ENCODE measurements at places on chromosomes 5 and 9. TPM values are rescaled to one million over a fixed set of nuclear protein-coding genes. Genes with fewer than 3 reads are reported as not detected.

The FAM221B gene
- total RNA-seq: not detected

The SHC3 gene
- 5.0 TPM for total RNA-seq

The TMC1 gene
- total RNA-seq: not detected

DNA sequence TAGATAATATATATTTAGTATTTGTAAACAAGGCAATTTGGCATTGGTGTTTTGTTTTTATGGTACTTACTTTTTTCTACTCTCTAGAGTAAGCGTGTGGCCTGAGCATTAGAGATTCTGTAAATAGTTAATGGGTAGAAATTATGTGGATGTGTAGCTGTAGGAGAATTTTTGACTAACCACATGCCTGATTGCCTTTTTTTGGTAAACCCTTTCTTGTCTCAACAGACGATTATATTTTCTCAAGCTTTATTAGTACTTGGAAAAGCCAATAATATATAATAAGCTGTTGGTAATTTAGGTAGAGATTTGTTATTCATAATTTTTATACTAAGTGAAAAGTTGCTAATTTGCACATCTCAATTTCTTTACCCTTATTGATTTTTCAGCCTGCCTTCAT lies 76.8 kb downstream of the FCHO2 start:
- DNase-seq: no peak
- H3K36me3 ChIP-seq: no peaks in the 10 kb centered on the region
- no peak overlapping the region for H3K4me3 ChIP-seq
- H3K27ac ChIP-seq: no peak overlapping the region
- H3K27me3 ChIP-seq: no peaks in the 10 kb centered on the region
- no peaks in the 10 kb centered on the region for H3K4me1 ChIP-seq

GRCh38 chr5:57417971-57418370 lies 64.6 kb downstream of the ACTBL2 start:
- no peaks in the 10 kb centered on the region for H3K27me3 ChIP-seq
- no peaks in the 10 kb centered on the region for H3K36me3 ChIP-seq
- no peaks in the 10 kb centered on the region for H3K4me1 ChIP-seq
- no peak overlapping the region for H3K27ac ChIP-seq
- no peak for DNase-seq

DNA sequence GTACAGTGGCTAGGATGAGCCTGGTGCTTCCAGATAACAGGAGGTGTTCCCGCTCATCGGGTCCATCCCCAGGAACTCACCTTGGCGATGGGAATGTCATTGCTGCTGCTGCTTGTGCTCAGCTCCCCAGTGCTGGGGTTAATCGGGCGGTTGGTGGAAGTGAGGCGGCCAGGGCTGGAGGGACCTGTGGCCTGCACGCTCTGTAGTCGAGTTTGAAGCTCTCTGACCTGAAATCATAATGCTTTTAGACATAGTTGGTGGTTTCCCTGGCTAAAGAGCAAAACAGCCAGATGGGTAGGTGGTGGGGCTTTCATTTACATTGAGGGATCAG lies 108.5 kb downstream of the DCP2 start:
- H3K4me3 ChIP-seq: no peak overlapping the region
- no peak overlapping the region for H3K27ac ChIP-seq
- no peak for DNase-seq
- no peaks in the 10 kb centered on the region for H3K36me3 ChIP-seq

DNA sequence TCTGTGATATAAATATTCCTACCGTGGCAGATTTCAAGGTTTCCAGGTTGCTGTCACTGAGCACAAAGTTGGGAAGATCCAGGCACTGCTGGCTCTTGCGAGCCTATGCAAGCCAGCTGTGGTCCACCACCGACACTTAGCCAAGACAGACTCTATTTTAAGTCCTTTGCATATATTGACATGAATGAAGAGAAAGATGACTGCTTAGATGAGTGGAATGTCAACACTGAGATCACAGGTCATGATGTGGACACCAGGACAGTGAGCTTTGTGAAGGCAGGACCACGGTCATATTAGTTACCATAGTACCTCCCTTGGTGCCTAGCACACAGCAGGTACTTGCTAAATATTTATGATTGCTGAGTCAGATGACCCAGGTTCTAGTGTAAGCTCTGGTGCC lies 217.0 kb downstream of the PAPPA start:
- H3K4me3 ChIP-seq: no peak overlapping the region
- no peak overlapping the region for H3K27ac ChIP-seq
- H3K27me3 ChIP-seq: no peaks in the 10 kb centered on the region
- H3K4me1 ChIP-seq: no peaks in the 10 kb centered on the region
- no peak for DNase-seq

GRCh38 chr5:118325931-118326330 lies 662.4 kb downstream of the DTWD2 start:
- no peak overlapping the region for H3K4me3 ChIP-seq
- H3K36me3 ChIP-seq: no peaks in the 10 kb centered on the region
- no peak overlapping the region for H3K27ac ChIP-seq
- H3K4me1 ChIP-seq: no peaks in the 10 kb centered on the region

All from Peyer's patch (tissue), 4 donors.